ENCODE measurements at places on chromosomes 7 and 10. TPM values are rescaled to one million over a fixed set of nuclear protein-coding genes. Genes with fewer than 3 reads are reported as not detected.

DNA sequence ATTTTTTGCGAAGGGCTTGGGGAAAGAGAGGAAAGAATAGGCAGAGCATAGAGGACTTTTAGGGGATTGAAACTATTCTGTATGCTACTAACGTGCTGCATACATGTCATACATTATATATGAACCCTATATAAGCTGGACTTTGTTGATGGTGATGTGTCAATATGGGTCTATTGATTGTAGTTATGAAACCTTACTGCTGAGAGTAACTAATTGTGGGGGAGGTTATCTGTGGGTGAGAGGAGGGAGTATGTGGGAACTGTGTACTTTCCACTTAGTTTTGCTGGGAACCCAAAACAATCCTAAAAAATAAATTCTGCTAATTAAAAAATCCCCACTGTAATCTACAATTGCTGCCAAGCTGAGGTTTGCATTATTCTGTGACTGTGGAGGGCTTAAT, 15.3 kb upstream of the CYP2C19 start:
- no peak for DNase-seq
- no peak overlapping the region for H3K4me3 ChIP-seq
- no peaks in the 10 kb centered on the region for H3K36me3 ChIP-seq
- H3K27me3 ChIP-seq = no peaks in the 10 kb centered on the region
- H3K4me1 ChIP-seq = no peaks in the 10 kb centered on the region

DNA sequence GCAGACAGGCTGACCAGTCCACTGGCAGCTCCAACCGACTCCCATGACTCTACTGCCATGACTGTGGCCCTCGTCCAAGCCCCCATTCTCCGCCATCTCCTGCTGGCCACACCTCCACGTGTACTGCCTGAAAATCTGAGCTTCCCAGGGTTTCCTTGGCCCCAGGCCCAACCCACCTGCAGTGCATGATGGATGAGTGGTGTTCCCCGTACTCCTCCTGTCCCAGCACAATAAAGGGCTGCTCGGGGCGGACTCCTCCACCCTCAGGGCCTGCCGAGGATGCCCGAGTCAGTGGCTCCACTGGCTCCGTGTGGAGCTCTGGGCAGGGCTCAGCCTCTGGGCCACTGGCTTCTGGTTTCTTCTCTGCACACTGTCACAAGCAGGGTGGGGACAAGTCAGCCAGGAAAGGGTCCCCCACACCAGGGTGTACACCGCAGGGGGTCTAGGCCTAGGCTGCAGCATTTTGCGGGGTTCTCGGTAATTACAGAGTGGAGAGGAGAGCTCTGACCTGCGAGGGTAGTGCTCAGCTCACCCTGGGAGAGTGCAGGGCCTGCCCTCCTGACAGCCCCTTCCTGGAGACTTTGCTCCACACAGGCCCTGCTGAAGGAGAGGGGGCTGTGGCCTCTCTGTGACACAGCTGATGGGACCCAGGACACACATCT, 15.2 kb downstream of the WDR91 start:
- no peak for DNase-seq
- no peak overlapping the region for H3K4me3 ChIP-seq
- H3K27me3 ChIP-seq = no peaks in the 10 kb centered on the region

Gene FAM149B1
- total RNA-seq = 11.4 TPM

Gene HIBADH
- total RNA-seq = 118 TPM

GRCh38 chr10:131266936-131267813, 44.3 kb downstream of the TCERG1L start:
- H3K36me3 ChIP-seq = no peaks in the 10 kb centered on the region
- H3K27ac ChIP-seq = no peak overlapping the region
- H3K4me3 ChIP-seq = no peak overlapping the region
- peaks cover 4% of the 10 kb centered on the region for H3K27me3 ChIP-seq
- no peaks in the 10 kb centered on the region for H3K4me1 ChIP-seq

- H3K4me1 ChIP-seq = no peaks in the 10 kb centered on the region
- H3K27ac ChIP-seq = no peak overlapping the region
- no peak overlapping the region for H3K4me3 ChIP-seq
- no peaks in the 10 kb centered on the region for H3K27me3 ChIP-seq
- DNase-seq = no peak
Observed at GRCh38 chr10:17085011-17085725, 44.4 kb downstream of the CUBN start.

GRCh38 chr10:43949351-43949750, 300.7 kb upstream of the ZNF32 start:
- DNase-seq = no peak
- H3K4me3 ChIP-seq = no peak overlapping the region
- no peaks in the 10 kb centered on the region for H3K36me3 ChIP-seq
- H3K4me1 ChIP-seq = no peaks in the 10 kb centered on the region
- H3K27me3 ChIP-seq = no peaks in the 10 kb centered on the region

- H3K27ac ChIP-seq = peak overlapping the region; percentile 71
- no peaks in the 10 kb centered on the region for H3K36me3 ChIP-seq
- peaks cover 27% of the 10 kb centered on the region for H3K4me1 ChIP-seq
Observed at GRCh38 chr10:101354328-101355071, 535 bp downstream of the BTRC start.

GRCh38 chr10:32005050-32005449, 51.2 kb downstream of the KIF5B start:
- DNase-seq = peak; percentile 37
- H3K4me3 ChIP-seq = no peak overlapping the region
- H3K36me3 ChIP-seq = peaks cover 2% of the 10 kb centered on the region

DNA sequence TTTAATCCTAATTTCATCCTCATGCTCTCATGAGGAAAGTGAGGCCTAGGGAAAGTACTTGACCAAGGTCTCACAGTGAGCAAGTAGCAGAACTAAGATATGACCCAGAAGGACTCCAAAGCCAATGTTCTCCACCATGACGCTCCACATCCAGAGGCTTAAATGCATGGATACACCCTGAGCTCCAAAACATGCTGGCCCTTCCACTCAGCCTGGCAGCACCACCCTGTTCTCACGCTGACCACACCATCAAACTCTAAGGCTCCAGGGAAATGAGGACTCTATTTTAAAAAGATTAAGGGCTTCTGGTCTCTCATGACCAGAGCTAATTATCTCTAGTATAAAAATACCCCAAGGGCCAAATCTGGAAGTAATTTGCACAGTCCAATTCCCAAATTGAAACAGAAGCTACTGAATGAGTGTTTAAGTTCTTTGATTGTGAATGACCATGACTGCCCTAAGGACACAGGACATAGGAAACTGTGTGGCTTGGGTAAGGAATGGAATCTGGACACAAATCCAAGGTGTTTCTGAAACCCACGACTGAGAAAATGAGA, 71.1 kb upstream of the ABLIM1 start:
- DNase-seq = no peak
- no peaks in the 10 kb centered on the region for H3K4me1 ChIP-seq
- H3K27me3 ChIP-seq = no peaks in the 10 kb centered on the region

DNA sequence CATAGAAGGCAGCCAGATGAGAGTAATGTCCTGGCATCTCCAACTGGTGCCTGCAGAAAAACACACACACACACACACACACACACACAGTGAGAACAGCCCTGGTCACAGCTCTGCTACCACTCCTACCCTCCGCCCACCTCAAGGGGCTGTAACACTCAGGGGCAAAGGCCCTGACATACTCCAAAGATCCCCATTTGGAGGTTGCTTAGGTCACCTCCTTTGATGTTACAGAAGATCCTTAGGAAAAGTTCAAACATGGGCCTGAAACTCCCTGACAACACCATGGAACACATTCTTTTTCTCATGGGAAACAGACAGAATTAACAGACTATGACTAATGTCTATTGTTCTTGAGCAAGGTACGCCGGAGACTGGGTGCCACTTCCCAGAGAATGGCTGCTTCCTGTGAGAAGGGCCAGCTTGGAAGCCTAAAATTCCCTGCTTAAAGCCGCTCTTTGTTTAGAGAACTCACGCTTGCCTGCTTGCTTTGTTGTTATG, 27.7 kb downstream of the DENND11 start:
- H3K27me3 ChIP-seq = no peaks in the 10 kb centered on the region
- H3K4me3 ChIP-seq = no peak overlapping the region
- H3K4me1 ChIP-seq = peaks cover 7% of the 10 kb centered on the region
- H3K27ac ChIP-seq = peak overlapping the region; percentile 29
- H3K36me3 ChIP-seq = no peaks in the 10 kb centered on the region

DNA sequence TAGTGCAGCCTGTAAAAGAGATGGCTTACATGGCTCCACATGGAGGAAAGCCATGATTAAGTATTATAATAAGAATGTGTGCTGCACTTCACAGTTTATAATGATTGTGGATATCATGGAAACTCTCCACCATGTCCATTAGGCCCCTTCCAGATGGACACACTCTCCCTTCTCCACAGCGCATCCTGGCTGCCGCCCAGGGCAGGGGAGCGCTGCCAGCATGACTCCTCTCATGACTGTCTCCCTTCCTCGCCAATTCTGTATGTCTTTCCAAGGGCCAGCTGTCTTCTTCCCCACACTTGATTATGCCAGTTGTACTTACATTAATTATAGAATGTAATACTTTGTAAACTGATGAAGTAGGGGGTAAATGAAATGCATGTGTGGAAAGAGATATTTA, 259.3 kb upstream of the TMEM72 start:
- no peaks in the 10 kb centered on the region for H3K27me3 ChIP-seq
- H3K4me3 ChIP-seq = no peak overlapping the region
- no peak for DNase-seq

Gene LYZL1
- not detected for total RNA-seq

GRCh38 chr7:381211-382042, 91.5 kb downstream of the FOXL3 start:
- no peak overlapping the region for H3K4me3 ChIP-seq
- no peak overlapping the region for H3K27ac ChIP-seq
- no peaks in the 10 kb centered on the region for H3K36me3 ChIP-seq
- DNase-seq = no peak

- H3K36me3 ChIP-seq = no peaks in the 10 kb centered on the region
- H3K27ac ChIP-seq = peak overlapping the region; percentile 89
- H3K4me3 ChIP-seq = no peak overlapping the region
- peak; percentile 95 for DNase-seq
- peaks cover 83% of the 10 kb centered on the region for H3K4me1 ChIP-seq
Observed at GRCh38 chr10:22620140-22620857, 94.1 kb downstream of the PIP4K2A start.

DNA sequence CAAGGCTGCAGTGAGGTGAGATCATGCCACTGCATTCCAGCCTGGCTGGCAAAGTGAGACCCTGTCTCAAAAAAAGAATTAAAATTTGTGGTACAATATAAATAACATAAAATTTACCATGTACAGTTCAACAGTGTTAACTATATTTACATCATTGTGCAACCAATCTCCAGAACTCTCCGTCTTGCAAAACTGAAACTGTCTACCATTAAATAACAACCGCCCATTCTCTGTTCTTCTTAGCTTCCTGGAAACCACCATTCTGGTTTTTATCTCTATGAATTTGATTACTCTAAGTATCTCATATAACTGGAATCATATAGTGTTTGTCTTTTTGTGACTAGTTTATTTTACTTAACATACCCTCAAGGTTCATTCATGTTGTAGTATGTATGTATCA, 167.6 kb downstream of the AUTS2 start:
- DNase-seq = no peak
- no peak overlapping the region for H3K27ac ChIP-seq
- no peaks in the 10 kb centered on the region for H3K36me3 ChIP-seq
- no peaks in the 10 kb centered on the region for H3K27me3 ChIP-seq
- H3K4me1 ChIP-seq = no peaks in the 10 kb centered on the region
- no peak overlapping the region for H3K4me3 ChIP-seq

- H3K4me1 ChIP-seq = no peaks in the 10 kb centered on the region
- no peak overlapping the region for H3K4me3 ChIP-seq
- DNase-seq = peak; percentile 21
- H3K27ac ChIP-seq = no peak overlapping the region
- H3K36me3 ChIP-seq = no peaks in the 10 kb centered on the region
Observed at GRCh38 chr7:4073750-4074149, 608.3 kb upstream of the FOXK1 start.

Gene JAKMIP3
- total RNA-seq = 0.55 TPM

Gene BMPR1A
- total RNA-seq = 40.0 TPM

Gene ATP6V1F
- 200 TPM for total RNA-seq

DNA sequence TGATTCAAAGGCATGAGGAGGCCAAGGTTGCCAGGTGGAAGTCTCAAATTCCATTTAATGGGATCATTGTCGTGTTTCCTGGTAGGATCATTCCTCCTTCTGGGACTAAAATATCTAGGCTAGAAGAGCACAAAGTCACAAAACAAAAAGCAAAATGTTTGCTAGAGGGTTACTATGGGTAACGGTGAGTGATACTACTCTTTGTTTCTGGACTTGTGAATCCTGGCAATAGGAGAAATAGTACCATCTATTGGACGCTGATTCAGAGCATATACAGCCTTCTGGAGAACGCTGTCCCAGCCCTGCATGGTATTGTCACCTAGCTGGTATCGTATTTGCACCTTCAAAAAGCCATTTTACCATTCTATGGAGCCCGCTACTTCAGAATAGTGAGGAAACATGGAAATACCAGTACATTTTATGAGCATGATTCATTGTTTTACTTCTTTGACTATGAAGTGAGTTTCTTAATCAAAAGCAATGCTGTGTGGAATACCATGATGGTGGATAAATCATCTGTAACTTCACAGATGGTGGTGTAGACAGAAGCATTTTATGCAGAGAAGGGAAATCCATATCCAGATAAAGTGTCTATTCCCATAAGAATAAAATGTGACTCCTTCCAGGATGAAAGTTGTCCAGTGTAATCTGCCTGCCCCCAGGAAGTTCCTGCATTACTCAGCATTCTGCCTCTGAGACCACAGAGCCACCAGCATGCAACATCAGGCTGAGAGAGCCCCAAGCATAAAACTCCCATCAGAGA, 361.0 kb downstream of the ETV1 start:
- H3K4me3 ChIP-seq = no peak overlapping the region
- no peaks in the 10 kb centered on the region for H3K36me3 ChIP-seq
- no peaks in the 10 kb centered on the region for H3K27me3 ChIP-seq
- DNase-seq = no peak
- no peak overlapping the region for H3K27ac ChIP-seq
- H3K4me1 ChIP-seq = no peaks in the 10 kb centered on the region

DNA sequence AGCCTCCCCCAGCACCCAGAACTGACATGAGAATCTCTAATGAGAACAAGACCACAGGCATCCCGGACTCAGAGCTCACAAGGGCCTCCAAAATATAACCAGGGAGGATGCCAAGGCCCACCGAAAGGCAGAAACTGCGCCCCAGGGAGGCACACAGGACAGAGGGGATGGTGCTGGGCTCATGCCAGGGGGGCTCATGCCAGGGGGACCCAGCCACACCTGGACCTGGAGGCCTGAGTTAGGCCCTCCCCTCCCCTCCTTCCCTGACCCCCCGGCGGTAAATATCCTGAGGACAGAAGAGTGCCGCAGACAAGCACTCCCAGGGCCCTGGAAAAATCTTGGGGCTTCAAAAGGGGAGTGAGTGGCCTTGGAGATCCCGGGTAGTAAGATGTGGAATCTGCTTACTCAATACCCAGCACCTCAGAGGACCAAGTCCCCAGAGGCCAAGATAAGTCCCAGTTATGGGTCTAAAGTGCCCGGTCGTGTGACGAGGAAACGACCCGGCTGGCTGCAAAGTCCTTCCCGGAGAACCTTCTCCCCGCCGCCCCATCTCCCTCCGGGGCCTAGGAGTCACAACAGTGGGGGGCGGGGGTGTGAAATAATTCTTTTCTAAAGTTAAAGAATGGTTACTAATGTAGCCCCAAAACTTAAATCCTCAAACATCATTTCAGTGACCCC, 11.9 kb downstream of the PDGFA start:
- no peak overlapping the region for H3K4me3 ChIP-seq
- H3K27me3 ChIP-seq = no peaks in the 10 kb centered on the region
- H3K36me3 ChIP-seq = no peaks in the 10 kb centered on the region
- no peak overlapping the region for H3K27ac ChIP-seq

Gene CNPY1
- not detected for total RNA-seq
